Inflammatory macrophage treated with lipopolysaccharide for 4 hours (primary cell): ENCODE measurements at places on chromosomes 16 and 17.

DNA sequence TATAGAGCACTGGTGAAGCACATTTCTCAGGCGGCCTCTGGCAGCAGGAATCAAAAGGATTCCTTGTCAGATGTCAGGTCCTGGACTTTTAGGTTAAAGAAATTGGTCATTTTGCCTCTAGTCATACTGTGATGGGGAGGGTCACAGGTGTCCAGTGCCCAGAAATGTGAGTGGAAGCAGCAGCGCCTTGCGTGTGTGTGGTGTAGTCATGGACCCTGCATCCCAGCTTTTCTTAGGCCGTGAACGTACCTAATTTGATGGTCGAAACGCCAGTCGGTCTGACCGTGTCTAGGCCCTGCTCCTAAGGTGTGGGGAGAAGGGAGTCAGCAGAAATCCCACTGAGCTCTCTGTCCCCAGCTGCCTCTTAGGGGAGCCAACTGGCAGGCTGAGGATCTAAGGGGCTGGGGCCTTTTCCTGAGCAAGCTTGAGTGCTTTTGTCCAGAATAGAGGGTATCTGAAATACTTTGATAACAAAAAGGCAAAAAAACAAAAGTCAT lies 32.0 kb downstream of the POLR3E start:
- no peak for DNase-seq

DNA sequence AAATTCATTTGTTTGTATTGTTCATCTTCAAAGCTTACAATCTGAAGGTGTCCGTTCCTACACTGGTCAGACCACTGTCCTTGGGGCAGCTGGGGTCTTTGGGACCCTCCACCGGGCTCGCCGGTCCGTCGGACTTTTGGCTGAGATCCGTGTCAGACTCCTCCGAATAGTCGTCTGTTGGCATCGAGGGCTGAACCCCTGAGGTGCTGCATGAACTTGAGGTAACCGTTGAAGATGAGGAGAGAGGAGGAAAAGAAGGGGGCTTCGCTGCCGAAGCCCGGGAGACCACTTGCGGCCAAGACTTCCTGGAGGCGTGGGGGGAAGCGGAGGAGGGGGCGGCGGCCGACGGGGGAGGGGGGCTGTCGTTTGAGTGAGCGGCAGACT lies 260.8 kb downstream of the ZFHX3 start:
- DNase-seq = no peak

- no peak for DNase-seq
Observed at GRCh38 chr17:633133-633532, 81.5 kb downstream of the VPS53 start.

- DNase-seq = no peak
Observed at GRCh38 chr17:47902039-47902744, 6.2 kb downstream of the SP2 start.

DNA sequence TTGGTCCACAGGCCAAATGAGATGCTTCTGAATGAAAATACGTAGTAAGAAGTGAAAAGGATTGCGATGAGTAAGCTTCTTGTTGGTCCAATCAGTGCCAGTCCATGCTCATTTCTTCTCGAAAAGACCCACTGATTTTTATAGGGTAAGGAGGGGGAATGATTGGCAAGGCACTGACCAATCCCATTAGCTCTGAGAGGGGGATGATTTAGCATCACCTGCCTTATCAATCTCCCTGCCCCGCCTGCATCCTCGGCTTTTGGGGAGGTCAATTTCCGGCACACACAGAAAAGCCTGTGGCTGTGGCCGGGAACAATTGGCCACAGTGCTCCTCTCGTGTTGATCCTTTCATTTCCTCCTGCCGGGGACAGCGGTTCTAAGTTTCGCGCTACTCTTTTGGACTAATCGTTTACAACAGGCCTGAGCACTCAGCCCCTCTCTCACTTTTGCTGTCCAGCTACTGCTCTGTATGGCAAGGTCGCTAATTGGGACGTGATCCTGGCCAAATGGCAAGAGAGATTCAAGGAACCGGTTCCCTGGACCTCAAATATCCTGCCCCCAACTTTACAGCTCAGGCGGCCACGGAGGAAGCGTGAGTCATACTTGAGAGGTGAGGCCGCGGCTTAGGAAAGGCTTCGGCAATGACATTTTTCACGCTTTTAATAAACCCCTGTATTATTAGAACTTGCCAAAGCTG lies 43.1 kb downstream of the TBX4 start:
- DNase-seq = no peak

DNA sequence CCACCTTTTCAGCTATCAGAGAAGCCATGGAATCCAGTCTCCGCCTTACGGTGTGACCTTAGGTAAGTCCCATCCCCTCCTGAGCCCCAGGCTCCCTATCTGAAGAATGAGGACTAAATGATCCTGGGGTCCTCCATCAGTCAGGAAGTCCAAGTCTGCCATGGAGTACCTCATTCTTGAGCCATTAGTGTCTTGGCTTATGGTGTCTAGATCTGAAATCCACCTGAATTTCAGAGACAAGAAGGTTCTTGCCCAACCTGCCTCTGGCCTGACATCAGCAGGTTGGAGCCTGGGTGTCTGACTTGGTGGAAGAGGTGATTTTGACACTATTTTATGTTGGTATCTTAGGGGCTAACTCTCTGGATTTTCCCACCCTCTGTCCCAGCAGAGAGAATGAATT lies 47.1 kb downstream of the CNGB1 start:
- no peak for DNase-seq
